ENCODE measurements at places on chromosomes 12 and 14.

- DNase-seq, result no peak
These were observed 1.8 kb upstream of the AKT1 start for GRCh38 chr14:104797115-104798044.

GRCh38 chr12:53241623-53242412 lies 9.8 kb upstream of the RARG start:
- DNase-seq, result no peak

DNA sequence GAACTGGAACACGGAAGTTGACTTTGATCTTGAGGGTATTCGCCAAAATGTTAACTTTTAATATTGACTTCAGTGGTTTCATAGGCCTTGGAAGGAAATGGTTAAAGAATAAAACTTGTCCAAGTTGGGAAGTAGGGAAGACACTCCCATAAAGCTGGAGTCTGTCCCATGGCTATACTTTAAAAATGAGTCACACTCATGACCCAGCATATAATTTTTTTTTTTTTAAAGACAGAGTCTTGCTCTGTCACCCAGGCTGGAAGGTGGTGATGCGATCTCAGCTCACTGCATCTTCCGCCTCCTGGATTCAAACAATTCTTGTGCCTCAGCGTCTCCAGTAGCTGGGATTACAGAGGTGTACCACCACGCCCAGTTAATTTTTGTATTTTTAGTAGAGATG lies 19.6 kb downstream of the TMPRSS12 start:
- no peak for DNase-seq

- no peak for DNase-seq
These were observed 201.1 kb downstream of the LRIG3 start for GRCh38 chr12:58719161-58719560.

GRCh38 chr14:20652996-20653975 lies 11.8 kb upstream of the OR6S1 start:
- peak; percentile 36 for DNase-seq

GRCh38 chr14:68771631-68772030 lies 21.2 kb downstream of the ZFP36L1 start:
- no peak for DNase-seq

DNA sequence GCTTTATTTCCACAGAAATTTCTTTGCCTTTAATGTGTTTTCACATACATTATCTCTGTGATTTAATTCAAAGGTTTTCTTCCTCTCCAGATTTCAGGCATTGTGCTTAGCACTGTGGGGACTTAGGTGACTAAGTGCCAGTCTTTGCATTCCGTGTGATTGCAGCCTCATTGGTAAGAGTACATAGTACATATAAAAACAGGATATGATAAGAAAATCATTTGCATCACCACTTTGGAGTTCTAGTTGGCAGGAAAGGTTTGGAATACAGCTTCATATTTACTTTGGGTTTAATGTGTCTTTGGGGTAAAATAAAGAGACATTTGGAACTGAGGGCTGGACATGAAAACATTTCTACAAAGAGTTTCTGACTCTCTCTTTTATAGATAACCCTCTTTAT lies 37.8 kb upstream of the C12orf75 start:
- no peak for DNase-seq

DNA sequence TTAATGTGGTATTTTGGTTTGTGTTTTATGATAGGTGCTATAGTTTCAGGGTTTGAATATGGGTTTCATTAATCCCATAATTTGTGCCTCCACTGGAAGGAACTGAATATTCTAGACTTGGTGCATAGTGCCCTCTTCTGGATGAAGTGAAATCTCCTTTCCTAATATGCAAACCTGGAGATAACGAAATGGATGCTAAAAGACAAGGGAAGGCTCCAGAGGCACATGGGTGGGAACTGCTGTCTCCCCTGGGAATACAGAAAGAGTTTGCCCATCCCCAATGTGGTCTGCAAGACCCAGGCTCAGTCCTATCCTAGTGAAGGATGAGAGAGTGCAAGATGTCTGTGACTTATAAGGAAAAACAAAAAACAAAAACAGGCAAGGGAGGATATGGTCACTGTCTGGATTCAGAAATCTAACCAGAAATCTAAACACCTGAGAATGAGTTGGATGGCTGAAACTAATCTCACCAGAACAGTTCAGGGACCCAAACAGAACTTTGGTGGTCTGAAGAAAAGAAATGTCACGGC lies 142.3 kb upstream of the TMPO start:
- DNase-seq, result no peak

GRCh38 chr12:112349431-112349830 lies 32.8 kb downstream of the HECTD4 start:
- no peak for DNase-seq

- no peak for DNase-seq
These were observed 530.6 kb downstream of the FUT8 start for GRCh38 chr14:65943150-65943549.

GRCh38 chr12:94900496-94900895 lies 103.0 kb downstream of the NDUFA12 start:
- DNase-seq, result no peak

- DNase-seq, result no peak
These were observed 210.8 kb upstream of the BTG1 start for GRCh38 chr12:92356425-92356824.

GRCh38 chr12:90064852-90065801 lies 356.5 kb upstream of the ATP2B1 start:
- DNase-seq, result no peak

- no peak for DNase-seq
These were observed 2.6 kb downstream of the KIAA0586 start for GRCh38 chr14:58430156-58430555.
